Activated CD4-positive, alpha-beta memory T cell treated with anti-CD3 and anti-CD28 coated beads, Interleukin-2, amount 10 ng/mL, durations not matched to agents 7 days and 5 days (primary cell): ENCODE measurements at places on chromosomes 5 and 9. TPM values are rescaled to one million over a fixed set of nuclear protein-coding genes. Genes with fewer than 3 reads are reported as not detected.

GRCh38 chr5:150065886-150066285 is 20.5 kb downstream of the CSF1R start:
- DNase-seq: no peak
- peaks cover 3% of the 10 kb centered on the region for H3K27me3 ChIP-seq
- H3K27ac ChIP-seq: no peak overlapping the region
- peaks cover 31% of the 10 kb centered on the region for H3K4me1 ChIP-seq
- no peak overlapping the region for H3K4me3 ChIP-seq

Gene NR6A1
- 0.76 TPM for total RNA-seq

Gene ENTPD2
- 0.15 TPM for total RNA-seq

- no peak overlapping the region for H3K27ac ChIP-seq
- H3K4me3 ChIP-seq: no peak overlapping the region
- peaks cover 4% of the 10 kb centered on the region for H3K4me1 ChIP-seq
- no peak for DNase-seq
Observed at GRCh38 chr5:175746851-175747250, 89.0 kb downstream of the HRH2 start.
